ENCODE measurements at places on chromosomes 2 and 18.
A peak's percentile ranks its signal among the peaks of the same experiment; 100 is the strongest.

DNA sequence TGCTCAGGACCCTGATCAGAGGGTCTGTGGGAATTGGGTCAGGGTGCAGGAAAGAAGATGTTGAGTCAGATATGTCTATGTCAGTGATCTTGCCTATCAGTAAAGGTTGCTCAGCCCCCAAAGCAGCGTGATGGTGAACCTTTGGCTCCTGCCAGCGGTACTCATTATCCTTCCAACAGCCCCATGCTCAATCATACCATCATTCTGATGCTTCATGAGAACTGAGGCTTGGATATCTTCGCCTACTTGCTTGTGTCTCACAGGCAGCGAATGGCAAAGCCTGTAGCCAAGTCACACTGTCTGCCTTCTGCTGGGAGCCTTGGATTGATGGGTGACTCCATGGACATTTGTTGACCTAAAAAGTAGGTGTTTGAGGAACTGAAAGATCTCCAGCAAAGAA is 19.0 kb upstream of the TMEM214 start:
- no peak for DNase-seq

DNA sequence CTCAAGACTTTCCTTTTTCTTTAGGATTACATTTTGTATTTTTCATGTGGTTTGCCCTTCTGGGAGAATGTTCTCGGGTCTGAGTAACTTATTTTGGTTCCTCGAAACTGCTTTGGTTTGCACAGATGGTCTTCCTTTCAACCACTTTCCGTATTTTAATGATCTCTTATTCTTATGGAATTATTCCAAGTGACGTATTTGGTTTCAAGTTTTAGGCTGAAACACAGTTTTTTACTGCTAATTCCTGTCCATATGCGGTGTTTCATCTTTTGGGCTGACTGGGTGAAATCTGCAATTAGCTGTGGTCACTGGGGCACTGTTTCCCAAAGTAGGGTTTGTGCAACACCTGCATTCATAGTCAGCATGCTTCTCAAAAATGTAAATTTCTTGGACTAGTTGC is 122.7 kb downstream of the CAPN13 start:
- DNase-seq: no peak

DNA sequence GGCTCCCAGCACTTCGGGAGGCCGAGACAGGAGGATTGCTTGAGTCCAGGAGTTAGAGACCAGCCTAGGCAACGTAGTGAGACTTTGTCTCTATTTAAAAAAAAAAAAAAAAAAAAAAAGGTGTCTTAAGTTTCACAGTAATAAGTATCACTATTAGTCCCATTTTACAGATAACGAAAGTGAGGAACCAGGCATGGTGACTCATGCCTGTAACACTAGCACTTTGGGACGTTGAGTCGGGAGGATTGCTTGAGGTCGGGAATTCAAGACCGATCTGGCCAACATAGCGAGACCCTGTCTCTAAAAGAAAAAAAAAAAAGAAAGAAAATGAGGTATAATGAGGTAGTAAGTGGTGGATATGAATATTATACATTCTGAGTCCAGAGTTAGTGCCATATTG is 2.5 kb downstream of the KCNJ13 start:
- no peak for DNase-seq

GRCh38 chr2:239182981-239183791 is 217.6 kb downstream of the HDAC4 start:
- DNase-seq: peak; percentile 47

GRCh38 chr2:203809084-203809521 is 58.5 kb upstream of the CTLA4 start:
- no peak for DNase-seq

- no peak for DNase-seq
These were observed 28.3 kb downstream of the ANXA4 start for GRCh38 chr2:69770193-69770702.

DNA sequence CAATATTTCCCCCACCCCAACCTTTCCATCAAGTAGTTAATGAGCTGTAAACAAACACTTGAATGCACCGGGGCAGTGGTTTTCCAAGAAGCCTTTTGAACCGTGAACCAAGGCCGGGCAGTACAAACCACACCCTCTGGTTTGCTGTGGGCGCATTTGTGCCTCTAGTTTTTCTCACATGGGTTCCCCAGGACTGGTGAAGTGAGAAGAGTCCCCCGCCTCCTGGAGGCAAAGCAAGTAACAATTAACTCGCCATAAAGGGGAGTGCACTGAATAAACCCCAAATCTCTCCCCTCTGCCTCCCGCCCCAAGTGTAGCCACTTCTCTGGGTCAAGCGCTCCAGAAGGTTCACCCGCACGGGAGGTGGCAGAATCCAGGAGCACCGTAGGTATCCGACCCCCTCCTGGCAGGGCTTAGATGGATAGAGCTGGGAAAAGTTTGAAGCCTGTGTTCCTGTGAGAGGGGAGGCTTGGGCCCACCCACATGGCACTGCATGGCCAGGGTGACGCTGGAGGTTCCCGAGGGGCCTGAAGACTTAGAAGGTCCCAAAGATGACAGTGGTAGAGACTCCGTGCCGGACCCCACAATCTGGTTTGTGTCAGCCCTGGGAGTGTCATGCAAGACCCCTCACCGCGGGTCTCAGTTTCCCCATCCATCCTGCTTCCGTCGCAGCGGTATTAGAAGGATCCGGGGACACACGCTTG is 182.2 kb downstream of the SMAD2 start:
- no peak for DNase-seq

DNA sequence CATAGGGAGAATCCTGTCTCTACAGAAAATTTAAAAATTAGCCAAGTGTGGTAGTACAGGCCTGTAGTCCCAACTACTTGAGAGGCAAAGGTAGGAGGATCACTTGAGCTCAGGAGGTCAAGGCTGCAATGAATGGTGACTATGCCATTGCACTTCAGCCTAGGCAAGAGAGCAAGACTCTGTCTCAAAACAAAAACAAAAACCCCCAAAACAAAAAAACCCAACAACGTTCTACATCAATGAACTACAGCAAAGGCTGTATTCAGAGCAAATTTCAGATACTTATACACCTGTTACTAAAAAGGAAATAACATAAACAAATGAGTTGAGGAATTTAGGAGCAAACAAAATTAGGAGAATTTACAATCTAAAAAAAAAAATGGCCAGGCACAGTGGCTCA is 22.6 kb downstream of the YES1 start:
- no peak for DNase-seq

DNA sequence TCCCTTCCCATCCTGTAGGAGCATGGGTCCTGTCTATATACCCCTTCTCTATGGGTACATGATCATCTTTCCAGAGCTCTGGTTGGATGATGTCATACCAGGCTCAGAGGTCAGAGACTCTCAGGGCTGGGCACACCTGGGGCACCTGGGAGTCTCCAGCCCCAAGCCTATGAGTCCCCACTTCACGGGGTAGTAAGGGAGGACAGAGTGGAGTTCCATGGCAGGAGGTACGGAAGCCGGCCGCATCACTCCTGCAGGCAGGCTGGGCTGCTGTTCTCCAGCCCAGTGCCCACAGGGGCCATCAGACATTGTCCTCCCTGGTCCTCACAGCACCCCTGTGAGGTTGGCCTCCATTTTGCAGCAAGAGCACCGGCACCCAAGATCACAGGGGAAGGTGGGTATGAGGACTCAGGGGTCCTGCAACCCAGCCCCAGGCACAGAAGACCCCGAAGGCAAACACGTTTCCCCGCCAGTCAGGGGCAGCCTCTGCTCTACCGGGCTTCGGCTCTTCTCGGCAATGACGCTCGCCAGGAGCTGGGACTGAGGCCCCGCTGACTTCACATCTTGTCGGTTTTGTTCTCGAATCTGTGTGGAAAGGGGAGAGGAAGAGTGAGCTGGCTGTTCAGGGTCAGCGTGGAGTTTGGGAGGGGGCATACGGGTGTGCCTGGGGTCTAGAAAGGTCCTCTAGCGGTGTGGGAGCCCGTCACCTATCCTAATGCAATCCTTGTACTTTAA is 91.5 kb downstream of the ADD2 start:
- DNase-seq: no peak

DNA sequence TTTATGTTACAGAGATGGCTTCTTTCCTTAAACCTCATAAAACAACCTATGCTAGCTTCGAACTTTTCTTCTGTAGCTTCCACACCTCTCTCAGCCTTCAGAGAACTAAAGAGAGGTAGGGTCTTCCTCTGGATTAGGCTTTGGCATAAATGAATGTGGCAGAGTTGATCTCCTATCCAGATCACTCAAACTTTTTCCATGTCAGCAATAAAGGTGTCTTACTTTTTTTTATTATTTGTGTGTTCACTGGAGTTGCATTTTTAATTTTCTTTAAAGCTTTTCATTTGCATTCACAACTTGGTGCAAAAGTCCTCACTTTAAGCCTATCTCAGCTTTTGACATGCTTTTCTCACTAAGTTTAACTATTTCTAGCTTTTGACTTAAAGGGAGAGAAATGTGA is 66.0 kb downstream of the LANCL1 start:
- DNase-seq: no peak

DNA sequence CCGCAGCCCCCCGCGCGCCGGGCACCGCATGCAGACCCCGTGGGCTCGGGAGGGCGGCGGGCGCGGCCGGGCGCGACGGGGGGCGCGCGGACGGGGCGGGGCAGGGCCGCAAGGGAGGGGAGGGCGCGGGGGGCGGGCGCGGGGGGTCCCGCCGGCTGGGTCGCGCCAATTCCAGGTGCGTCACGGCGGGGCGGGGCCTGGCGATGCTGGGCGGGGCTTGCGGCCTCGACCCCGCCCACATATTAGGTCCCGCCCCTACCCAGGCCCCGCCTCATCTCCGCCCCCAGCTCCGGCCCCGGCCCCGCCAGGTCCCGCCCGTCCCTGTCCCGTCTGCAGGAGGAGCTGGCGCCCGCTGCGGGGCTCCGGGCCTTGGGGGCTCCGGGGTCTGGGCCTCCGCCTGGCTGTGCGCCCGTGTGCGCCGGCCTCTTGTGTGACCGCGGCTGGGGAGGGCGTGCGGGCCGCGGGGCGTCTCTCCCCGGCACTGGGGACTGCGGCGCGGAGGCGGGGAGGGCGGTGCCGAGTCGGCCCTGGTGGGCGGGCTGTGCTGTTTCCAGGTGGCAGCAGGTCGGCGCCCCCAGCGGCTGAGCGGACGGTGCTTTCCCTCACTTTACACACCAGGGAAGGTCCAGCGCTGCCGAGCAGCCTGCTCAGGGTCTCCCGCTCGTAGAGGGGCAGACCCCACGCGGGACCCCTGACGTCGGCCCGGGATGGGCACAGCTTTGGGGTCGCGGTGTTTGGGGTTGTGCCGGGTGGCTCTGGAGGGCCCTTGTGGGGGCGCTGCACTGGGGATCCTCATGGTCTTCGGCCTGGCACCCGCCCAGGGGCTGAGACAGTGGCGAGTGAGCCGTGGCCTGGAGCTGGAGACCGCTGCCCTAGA is 554 bp downstream of the ING5 start:
- DNase-seq: peak; percentile 76

DNA sequence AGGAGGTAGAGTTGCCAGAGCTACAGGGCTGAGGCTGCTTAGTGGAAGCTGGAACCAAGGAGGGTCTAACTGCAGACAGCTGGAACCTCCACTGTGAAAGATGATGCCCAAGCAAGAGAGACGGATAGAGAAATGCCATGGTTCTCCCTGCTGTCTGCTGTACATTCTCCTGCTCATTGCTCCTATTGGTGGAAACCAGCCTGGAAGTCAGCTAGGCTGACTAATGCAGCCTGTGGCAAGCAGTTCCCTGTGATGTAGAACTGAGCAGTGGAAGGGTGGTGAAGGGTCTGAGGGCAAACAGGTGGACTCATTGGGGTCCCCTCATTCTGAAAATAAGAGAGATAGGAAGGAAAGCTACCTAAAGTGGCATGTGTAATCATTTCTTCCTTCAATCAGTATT is 563.6 kb downstream of the SLC4A3 start:
- DNase-seq: no peak

DNA sequence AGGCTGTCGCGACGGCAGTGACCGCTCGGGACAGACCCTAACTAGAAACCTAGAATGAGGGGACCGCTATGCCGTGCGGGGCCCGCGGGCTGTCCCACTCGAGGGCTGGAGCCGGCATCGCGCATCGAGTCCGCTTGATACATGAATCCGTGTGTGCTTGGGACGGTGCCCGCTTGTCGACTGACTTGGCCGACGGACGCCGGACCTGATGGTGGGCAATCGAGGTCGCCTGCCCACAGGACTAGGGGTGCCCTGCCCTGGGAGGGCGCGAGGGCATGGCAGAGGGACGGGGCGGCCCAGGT is 749 bp upstream of the PTMA start:
- DNase-seq: peak; percentile 76

DNA sequence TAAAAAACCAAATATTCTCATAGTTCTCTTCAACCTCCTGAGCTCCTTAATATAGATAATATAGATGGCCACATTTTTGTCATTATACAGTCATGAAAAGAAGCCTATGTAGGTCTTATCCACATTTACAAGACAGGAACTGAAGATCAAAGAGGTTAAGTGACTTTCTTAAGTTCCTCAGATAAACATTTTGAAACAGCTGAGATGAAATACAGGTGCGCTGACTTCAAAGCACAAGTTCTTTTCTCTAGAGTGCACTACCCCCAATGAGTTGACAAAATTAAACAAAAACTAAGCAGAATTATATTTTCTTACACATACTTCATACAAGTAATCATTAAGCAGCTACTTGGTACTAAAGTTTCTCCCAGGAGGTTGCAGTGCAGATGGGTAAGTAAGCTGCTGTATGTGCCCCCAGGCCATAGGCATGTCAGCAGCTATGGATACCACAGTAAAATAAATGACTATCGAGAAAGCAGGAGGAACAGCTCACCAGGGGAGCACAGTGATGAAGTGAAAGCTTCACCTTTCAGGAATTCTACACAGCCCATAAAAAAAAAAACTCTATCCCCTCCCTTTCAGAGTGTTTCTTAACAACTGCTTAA is 199.8 kb downstream of the DPP10 start:
- no peak for DNase-seq

GRCh38 chr2:63225964-63226686 is 175.5 kb downstream of the OTX1 start:
- no peak for DNase-seq

DNA sequence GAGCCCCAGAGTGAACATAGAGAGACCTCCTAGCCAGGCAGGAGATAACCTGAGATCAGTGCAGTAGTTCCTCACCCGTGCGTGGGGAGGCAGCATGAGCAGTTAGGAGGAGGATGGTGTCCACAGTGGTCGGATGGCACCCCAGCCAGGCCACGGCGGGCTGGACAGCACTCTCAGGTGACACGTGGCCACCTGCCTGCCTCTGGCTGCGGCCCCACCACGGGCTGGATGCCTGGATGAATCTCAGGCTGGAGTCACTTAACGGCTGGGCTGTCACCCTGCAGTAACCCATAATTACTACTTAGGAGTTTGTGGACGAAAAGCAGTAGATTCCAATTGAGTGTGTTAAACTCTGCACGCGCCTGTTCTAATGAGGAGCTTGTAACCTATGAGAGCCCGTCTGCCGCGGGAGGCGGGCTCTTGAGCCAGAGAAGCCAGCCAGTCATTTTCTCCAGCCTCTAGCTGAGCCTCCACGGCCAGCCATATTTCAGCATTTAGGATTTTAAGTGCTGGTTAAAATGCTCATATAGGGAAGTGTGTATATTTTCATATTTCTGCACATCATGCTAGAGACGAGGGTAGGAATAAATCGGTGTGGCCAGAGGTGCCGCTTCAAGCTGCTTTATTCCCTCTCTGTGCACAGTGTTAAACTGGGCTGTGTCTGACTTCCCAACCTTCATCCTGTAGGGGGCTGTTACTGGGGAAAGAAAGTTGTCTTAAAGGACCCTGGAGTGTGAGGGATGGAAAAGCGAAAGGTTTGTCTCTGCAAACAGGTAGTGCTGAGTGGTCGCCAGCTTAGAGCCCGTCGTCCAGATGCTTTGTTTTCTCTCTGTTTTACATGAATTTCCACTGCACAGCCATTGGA is 144.0 kb downstream of the GLI2 start:
- no peak for DNase-seq

Data from breast epithelium (tissue), 4 donors.